Foreskin keratinocyte (primary cell): ENCODE measurements at places on chromosomes 13 and 19.

DNA sequence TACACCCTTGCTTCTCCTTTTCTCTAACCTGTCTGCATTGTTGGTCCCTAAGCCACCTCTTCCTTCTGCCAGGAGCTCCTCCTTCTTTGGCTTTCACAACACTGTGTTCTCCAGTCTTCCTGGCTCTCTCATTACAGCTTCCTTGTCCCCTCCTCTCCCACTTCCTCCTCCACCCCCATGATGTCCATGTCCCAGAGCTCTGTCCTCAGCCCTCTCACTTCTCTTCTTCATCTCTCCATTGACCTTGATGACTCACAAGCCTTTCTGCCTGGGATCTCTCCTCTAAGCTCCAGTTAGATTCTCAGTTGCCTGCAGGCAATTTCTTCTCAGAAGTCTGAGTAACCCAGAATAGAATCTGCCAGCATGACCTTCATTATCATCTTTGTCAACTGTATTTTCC lies 100.3 kb upstream of the WASF3 start:
- DNase-seq = no peak

DNA sequence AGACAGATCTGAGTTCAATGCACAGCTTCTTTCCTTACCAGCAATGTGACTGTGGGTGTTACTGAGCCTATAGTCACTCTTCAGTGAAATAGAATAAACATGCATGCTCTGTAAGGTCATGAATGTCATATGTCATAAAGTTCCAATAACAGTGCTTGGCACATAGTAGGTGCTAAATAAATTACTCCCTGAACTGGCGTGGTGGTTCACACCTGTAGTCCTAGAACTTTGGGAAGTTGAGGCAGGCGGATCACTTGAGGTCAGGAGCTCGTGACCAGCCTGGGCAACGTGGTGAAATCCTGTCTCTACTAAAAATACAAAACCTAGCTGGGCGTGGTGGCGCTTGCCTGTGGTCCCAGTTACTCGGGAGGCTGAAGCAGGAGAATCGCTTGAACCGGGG lies 13.2 kb downstream of the WBP4 start:
- no peak for DNase-seq

DNA sequence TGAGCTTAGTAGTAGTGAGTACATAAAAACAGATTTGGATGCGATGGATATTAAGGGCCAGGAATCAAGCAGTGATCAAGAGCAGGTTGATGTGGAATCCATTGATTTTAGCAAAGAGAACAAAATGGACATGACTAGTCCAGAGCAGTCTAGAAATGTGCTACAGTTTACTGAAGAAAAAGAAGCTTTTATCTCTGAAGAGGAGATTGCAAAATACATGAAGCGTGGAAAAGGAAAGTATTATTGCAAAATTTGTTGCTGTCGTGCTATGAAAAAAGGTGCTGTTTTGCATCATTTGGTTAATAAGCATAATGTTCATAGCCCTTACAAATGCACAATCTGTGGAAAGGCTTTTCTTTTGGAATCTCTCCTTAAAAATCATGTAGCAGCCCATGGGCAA lies 11.4 kb downstream of the CHAMP1 start:
- DNase-seq = no peak

DNA sequence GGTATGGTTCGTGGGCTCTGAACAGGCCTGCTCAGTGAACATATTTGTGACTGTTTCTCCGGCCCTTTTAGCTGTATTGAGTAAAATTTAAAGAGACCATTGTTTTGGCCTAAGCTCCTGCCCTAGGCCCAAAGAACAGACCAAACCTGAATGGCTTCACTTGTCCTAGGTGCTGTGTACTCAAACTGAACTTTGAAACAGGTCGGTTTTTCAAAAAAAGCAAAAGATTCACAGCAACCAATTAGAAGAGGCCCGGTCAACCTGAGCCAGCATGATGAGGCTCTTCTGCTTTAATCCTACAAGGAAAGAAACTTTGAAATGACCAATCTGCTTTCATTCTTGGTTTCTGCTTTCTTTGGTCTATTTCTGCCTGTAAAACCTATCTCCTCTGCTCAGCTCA lies 50.6 kb downstream of the USPL1 start:
- no peak for DNase-seq

DNA sequence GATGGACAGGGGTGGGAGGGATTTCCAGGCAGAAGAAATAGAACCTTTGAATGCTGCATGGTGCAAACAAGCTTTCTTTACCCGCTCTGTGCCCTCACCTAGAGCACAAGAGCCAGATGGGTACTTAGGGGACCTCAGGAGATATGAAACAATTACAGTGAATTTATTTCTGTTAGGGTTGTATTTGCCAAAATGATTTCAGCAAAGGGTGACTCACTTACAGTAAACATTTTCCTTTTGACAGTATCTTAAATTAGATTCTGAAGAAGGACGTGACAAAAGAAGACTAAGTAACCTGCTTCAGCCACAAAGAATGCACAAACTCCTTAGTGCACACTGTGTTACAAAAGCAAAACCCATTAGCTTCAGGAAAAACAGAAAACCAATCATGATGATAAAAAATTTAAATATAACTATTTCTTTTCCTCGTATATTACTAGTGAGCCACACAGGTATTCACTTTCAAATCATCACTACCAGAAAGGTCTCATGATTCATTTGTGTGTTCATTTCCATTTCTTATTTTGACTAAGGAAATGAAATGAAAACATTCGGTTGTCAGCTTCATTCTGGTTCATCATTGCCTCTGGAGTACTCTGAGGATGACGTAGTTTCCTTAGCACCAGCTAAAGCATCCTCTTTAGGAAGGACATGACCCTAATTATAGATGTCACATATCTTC lies 158.8 kb downstream of the NHLRC3 start:
- DNase-seq = no peak

GRCh38 chr19:46654621-46655152 lies 6.3 kb downstream of the DACT3 start:
- no peak for DNase-seq

- DNase-seq = no peak
These were observed 31.3 kb upstream of the HOMER3 start for GRCh38 chr19:18972301-18972811.

- no peak for DNase-seq
These were observed 25.8 kb downstream of the CACNG6 start for GRCh38 chr19:54017261-54017660.

GRCh38 chr13:35716729-35717128 lies 240.2 kb upstream of the MAB21L1 start:
- DNase-seq = no peak

DNA sequence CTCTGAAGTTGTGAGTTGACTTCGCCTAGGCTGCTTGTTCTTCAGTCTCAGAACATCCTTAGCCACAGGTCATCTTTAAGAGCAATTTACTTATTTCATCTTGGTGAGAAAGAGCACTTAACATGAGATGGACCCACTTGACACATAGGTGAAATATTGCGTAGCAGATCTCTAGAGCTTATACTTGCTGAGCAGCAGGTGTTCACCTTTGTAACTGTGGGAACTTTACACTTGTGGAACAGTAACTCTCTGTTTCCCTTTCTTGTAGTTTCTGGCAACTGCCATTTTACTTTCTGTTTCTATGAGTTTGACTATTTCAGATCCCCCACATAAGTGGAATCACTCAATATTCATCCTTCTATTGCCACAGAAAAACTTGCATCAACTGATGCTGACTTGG lies 95.7 kb downstream of the SLC10A2 start:
- DNase-seq = no peak
